ENCODE measurements at places on chromosomes 5 and 9.

GRCh38 chr5:173472784-173473278 is 143.6 kb downstream of the BOD1 start:
- DNase-seq: no peak

GRCh38 chr9:97990259-97990658 is 7.1 kb downstream of the ANP32B start:
- no peak for DNase-seq

DNA sequence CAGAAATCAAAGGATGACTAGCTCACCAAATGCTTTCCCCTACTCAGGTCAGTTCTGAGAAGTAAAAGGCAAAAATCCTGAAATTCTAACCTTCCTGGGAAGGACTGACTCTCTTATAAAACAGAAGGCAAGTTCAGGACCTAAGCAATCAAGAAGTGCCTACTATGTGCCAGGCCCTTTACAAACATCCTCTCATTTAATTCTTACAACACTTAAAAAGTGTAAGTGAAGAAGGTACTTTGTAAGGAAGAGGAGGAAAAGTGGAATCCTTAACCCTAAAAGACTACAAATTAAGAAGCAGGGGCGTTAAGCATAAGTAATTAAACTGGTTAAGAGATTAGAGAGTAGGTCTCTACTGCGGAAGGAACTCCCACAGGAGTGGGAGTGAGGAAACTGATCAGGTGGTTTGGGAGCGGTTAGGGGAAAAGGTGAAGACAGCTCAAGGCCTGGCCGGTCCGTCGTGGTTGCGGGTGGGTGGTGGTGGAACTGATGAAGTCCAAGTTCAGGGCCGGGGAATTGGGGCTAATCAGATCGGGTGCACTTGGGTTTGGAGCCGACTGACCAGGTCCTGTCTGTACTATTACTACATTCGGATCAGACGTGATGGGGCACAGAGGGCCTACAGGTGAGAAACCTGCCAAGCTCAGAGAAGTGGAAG is 839 bp downstream of the MED27 start:
- DNase-seq: no peak

DNA sequence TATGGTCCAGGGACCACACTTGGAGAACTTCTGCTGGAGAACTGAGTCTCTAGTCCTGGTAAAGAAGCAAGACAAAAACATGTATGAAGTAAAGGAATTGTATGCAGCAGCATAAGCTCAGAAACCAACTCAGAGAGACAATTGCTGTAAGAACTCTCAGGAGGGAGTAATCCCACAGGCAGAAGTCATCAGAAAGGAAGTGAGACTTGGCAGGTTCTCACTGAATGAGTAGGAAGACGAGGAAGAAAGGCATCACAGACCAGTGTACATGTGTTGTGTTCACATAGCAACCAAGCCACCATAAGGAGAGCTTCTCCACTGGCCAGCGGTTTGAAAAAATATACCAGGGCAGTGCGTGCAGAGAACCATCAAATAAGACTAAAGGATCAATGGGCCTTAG is 57.9 kb upstream of the FST start:
- DNase-seq: no peak

DNA sequence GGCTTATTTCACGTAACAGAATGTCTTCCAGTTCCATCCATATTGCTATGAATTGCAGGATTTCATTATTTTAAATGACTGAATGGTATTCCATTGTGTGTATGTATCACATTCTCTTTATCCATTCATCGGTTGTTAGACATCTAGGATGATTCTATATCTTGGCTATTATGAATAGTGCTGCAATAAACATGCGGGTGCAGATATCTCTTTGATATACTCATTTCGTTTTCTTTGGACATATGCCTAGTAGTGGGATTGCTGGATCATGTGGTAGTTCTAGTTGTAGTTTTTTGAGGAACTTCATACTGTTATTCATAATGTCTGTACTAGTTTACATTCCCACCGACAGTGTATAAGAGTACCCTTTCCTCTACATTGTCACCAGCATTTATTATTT is 460.5 kb downstream of the MAN2A1 start:
- no peak for DNase-seq

DNA sequence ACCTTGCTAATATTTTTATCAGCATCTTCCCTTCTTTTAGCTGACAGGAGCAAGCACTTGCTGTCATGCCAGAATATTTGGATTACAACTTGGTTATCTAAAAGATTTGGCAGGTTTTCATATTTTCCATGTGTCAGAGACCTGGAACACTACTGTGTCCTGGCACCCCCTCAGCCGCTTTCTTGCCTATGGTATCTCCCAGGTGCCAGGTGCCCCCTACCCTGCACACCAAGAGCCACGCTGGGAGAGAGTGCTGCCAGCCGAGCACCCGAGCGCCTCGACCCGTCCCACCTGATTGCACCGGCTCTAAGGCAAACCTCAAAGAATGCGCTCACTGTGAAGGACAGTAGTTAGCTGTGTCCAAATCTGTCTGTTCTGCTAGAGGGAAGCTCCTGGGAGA is 84.8 kb downstream of the GTF3C4 start:
- DNase-seq: no peak

- DNase-seq: no peak
These were observed 27.7 kb upstream of the PAX5 start for GRCh38 chr9:37061768-37062167.

- DNase-seq: no peak
These were observed 96.7 kb downstream of the MVB12B start for GRCh38 chr9:126423142-126423915.

DNA sequence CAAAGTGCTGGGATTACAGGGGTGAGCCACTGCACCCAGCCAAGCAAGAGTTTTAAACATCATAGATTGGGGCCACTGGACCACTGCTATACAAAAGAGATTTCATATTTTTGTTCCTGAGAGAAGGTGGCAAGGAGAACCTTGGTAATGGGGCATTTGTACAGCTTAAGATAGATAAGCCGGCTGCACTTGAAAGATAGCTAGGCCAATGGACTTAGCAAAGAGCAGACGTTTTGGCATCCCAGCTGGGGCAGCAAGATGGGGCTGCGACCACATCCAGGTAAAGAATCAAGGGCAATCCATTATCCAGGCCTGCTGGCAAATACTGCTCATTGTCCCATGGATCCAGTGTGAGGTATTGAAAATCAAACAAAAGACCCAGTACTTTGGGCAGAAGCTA is 3.9 kb upstream of the ISCA1 start:
- DNase-seq: no peak

GRCh38 chr5:96615223-96615622 is 47.0 kb upstream of the CAST start:
- no peak for DNase-seq

DNA sequence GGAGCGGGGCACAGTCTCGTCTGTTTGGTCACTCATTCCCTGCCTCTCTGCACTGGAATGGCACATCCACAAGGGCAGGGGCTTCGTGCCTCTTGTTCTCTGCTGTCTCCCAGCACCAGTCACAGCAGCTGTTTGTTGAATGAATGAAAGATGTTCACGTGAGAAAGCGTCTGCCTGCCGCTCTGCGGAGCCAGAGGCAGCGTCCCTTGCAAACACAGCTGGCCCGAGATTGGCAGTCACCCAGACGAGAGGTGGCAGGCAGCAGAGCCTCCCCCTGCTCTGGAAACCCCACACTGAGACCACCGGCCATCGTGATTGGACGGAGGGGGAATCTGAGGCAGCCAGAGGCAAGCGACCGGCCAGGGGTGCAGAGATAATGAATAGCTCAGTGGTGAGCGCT is 6.0 kb upstream of the FAM163B start:
- DNase-seq: no peak

- no peak for DNase-seq
These were observed 285.8 kb upstream of the ZNF608 start for GRCh38 chr5:125032286-125032685.

GRCh38 chr9:90037146-90037797 is 432.5 kb downstream of the GADD45G start:
- DNase-seq: no peak

DNA sequence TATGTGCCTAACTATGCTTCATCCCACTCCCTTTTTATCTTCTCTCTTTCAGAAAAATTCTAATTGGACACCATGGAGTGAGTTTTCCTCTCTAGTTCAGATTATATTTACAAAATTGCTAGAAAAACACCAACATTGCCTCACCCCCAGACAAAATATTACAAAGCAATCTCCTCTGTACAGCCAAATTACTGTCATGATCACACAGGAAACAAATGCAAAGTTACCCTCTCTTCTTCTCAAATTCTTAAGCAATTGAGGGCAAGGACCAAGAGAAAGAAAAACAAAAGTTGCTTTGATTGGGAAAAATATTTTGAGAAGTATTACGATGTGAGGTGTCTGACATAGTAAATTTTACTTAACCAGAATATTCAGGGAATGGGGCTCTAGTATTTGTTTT is 30.8 kb upstream of the ABCA1 start:
- DNase-seq: no peak

- DNase-seq: no peak
These were observed 32.5 kb upstream of the RNU6ATAC start for GRCh38 chr9:134196911-134197310.

- DNase-seq: no peak
These were observed 85.2 kb downstream of the GRAMD2B start for GRCh38 chr5:126508251-126508961.

DNA sequence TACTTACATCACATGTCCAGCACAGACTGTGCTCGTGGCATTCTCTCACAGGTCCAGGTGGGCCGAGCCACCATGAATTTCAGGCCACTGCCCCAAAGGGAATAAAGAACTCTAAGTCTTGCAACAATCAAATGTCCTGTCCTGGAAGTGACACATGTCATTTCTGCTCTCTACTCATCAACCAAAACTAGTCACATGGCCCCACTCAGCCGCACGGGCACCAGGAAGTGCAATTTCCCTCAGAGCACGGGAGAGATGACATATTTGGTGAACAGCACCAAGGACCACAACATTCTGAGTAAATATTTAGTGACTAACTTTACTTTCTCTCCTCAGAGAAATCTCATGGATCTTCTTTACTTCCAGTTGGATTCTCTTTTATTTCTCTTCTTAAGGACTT is 131.1 kb upstream of the TUT7 start:
- no peak for DNase-seq

DNA sequence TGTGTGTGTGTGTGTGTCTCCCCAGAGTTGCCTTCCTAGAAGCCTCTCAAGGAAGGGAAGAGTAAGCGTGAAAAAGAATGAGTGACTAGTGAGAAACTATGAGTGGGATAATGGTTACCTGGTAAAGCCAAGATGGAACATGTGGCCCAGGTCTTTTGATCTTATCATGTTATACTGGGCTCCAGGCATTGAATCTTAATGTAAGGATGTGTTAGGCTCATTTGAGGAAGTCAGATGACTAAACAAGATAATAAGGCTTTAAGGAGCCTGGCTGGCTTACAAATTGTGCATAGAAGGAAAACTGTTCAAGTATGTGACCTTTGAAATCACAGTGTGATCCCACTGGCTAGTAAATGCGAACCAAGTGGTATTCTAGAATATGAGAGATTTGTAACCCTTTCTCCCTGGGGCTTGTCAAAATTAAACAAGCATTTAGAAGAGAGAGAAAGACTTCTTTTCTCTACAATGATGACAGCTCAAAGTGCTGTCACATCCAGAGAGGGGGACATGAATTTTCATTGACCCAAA is 29.9 kb upstream of the HMHB1 start:
- no peak for DNase-seq

- no peak for DNase-seq
These were observed 2.0 kb downstream of the ASPN start for GRCh38 chr9:92480291-92480771.

DNA sequence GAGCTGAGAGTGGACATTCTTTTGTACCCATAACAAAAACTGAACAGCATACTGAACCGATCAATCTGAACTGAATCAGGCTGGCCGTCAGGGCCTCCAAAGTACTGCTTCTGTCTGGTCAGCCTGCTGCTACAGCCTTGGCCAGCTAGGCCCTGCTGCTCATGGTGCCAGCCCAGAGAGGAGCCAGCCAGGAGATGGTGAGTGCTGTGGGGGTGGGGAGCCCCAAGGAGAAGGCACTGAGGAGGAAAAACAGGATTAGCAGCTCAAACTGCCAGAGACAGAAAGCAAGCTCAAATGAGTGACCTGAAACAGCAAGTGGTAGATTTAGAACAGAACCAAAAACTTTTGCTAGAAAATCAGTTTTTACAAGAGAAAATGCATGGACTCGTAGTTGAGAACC is 23.9 kb downstream of the SRP19 start:
- DNase-seq: peak; percentile 6

- no peak for DNase-seq
These were observed 651 bp downstream of the TTC1 start for GRCh38 chr5:160009591-160009989.

GRCh38 chr9:121362813-121363621 is 7.0 kb downstream of the STOM start:
- no peak for DNase-seq

DNA sequence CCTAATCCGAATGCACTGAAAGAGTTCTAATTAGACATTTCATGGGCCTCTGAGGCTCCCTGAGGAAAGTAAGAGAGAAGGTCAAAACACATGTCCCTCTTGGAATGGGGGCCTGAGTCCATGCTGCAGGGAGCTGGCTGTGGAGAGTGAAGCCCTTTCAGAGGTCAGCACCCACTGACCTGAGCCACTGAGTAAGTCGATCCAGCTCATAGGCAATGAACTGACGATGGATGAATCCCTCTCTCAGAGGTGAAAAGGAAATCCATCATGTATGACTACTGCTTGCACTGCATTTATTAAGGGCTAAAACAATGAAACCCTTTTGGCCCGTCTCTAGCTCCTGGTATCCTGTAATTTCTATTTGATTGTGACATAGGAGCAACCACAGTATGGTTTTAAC is 288.9 kb upstream of the VLDLR start:
- no peak for DNase-seq

- DNase-seq: no peak
These were observed 27.0 kb downstream of the ANGPTL2 start for GRCh38 chr9:127095411-127095810.

DNA sequence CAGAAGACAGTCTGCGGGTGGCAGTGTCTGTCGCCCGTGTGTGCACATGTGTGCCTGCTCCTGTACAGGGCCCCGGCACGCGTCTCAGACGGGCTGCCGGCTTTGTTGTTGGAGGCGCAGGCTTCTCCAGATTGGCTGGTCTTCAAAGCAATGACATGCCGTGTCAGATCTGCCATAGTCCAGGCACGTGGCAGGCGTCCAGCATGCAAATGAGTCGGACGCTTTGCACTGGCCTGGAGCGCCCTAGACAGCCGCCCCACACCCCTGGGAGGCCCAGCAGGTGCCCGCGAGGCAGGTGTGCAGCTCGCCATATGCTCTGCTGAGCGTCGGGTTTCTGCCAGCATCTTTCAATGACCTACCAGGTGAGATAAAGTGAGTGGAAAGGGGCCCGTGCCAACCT is 71.5 kb downstream of the GADD45G start:
- DNase-seq: no peak

DNA sequence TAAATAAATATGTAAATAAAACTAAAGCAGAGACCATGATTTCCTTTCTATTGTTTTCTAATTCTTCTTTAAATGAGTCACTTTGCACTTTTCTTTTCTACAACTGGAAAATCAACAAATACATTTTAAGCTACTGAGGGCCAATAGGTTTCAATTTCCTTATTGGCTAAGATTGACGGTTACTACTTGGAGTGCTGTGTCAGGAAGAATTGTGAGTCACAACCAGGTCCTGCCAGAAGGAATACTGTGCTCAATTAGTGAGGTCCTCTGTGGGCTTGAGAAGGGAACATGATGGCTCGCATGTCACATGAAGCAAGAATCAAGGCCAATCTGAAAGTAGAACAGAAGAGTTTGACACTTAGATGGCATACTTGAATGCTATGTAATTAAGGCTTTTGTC is 110.8 kb downstream of the HMHB1 start:
- no peak for DNase-seq

Measured in occipital lobe (tissue), 3 donors.